ENCODE measurements at places on chromosomes 5 and 9.

- no peak for DNase-seq
These were observed 11.7 kb upstream of the EGR1 start for GRCh38 chr5:138453590-138453989.

- DNase-seq = no peak
These were observed 43.9 kb upstream of the CEP72 start for GRCh38 chr5:568061-568781.

- DNase-seq = peak; percentile 65
These were observed 242.1 kb downstream of the HCN1 start for GRCh38 chr5:45454114-45454513.

GRCh38 chr9:135224286-135224877, 136.9 kb downstream of the OLFM1 start:
- DNase-seq = no peak

DNA sequence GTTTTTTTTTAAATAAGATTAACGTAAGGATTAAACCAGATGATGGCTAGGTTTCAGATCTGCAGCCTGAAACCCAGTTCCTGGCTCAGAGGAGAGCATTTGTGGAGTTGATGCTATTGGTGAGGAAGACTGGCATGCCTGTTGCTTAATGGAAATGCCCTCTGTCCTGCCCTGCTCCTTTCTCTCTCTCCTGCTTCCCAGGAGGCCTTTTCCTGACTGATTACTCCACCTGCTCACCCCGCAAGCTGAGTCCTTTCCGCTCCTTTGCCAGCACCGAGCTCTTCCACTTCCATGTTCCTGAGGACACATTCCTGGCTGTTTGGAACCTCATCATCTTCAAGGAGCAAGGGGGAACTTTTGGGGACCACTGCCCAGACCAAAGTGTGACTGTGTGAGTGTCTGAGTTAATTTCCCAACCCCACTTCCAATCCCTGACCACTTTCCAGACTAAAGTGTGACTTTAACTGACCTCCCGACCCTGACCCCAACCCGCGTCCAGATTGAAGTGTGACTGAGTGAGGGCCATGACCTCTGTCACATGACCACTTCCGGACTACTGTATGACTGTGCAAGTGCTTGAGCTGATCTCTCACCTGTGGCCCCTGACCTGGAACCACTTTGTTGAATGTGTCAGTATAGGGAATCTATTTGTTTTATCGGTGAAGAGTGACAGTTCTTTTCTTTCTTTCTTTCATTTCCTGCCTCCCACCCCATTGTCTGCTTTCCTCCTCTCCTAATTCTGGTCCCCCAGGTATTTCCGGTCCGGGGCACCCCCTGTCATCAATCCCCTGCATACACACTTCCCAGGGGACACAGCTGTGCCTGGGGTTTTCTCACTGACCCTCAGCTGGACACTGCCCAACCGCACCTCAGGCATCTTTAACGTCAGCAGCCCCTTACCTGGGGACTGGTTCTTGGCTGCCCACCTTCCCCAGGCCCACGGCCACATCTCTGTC, 5.5 kb downstream of the TMEM8B start:
- DNase-seq = no peak

GRCh38 chr5:74401946-74402320, 238.6 kb downstream of the ENC1 start:
- DNase-seq = peak; percentile 24

GRCh38 chr5:177538876-177539275, 15.5 kb downstream of the FAM193B start:
- no peak for DNase-seq

GRCh38 chr9:14096258-14096922, 217.6 kb downstream of the NFIB start:
- peak; percentile 94 for DNase-seq

GRCh38 chr9:32072570-32072969, 311.9 kb upstream of the ACO1 start:
- DNase-seq = no peak

DNA sequence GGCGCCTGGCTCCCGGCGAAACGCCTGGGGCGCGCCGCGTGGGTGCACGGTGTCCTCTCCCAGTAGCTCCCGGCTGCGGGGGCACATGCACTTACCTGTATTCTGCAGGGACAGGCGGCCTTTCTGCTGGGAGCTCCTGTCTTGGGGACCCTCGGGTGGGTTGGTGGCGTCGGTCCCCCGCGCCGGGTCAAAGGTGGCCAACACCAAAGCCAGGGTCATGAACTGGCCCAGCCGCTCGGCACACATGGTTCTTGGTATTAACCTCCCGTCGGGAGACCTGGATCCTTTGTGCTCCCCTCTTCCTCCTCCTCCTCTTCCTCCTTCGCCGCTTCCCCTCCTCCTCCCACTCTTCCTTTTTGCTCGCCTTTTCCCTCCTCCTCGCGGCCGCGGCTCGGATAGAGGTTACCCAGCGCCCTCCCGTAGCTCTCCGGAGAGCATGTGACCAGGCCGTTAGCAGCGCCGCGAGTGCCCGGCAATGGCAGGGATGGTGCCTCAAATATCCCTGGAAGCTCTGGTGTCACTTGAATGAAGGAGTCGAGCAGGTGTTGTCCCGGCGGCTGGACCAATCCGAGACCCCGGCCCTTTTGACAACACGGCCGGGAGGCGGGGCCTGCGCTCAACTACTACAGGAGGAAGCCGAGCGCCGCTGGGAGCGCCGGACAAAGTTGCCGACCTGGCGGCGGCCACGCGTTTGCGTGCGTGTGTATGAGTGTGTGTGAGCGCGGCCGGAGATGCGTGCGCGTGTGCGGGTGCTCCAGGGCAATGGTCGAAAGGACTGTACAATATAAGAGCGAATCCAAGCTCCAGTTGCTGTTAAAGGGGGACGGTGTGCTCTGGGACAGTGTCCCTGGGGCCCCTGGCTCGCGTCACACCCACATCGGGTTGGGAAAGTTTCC, at the start of gene STC2:
Gene STC2, minus strand, starts transcription at position 467 of the 896 bp plus-strand sequence. Its CDS starts 221 bp downstream, at position 246.
- peak; percentile 80 for DNase-seq

DNA sequence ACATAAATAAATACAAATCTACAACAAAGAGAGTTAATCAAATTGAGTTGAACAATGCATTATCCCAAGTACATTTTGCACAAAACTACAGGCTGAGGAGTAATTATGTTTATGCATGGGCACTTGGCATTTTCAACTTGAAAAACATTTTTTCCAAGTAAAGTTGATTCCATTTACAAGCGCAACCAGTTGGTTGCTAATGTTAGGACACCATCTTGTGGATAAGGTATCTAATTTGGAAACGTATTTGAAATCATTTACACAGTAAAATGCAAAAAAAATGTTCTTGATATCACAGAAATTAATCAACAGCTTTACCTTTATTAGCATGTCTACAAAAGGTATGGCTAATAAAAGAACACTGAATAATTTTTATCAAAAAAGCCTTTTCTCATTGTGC, 18.8 kb downstream of the FTMT start:
- DNase-seq = peak; percentile 11

- DNase-seq = peak; percentile 18
These were observed 29.2 kb upstream of the JAK2 start for GRCh38 chr9:4955836-4956235.

DNA sequence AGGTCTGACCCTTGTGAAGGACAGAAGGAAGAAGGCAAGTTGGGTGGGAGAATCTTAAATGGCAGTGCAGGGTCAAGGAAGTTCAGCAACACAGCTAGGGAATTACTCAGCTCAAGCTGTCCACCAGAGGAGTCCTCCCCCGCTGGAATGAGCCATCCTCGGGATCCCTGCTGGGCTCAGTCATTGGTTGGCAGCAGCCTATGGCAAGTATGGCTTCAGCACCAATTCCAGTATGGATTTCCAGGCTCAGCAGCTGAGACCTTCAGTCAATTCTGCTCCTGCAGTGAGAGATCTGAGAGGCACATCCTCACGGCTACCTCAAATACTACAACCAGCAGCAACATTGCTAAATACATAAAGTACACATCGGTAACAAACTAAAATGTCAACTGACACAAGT, 280.6 kb upstream of the PIK3R1 start:
- DNase-seq = no peak

DNA sequence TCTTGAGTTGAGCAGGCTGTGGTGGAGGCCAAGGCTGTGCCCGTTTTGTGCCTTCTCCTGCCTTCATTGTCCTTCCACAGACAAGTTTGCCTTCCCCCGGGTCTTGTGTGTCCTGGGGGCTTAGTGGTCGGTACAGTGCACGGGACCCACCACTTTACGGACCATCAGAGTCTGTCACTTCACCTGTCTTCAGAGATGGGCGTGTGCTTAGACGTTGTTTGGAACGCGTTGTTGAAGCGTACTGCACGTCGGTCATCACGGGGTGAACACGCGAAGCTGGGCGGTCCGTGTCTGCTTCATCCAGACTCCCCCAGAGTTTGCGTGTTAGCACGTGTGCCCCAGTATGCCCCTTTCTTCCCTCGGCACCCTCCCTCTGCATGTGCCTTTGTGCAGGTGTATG, 24.8 kb downstream of the CEP72 start:
- no peak for DNase-seq

DNA sequence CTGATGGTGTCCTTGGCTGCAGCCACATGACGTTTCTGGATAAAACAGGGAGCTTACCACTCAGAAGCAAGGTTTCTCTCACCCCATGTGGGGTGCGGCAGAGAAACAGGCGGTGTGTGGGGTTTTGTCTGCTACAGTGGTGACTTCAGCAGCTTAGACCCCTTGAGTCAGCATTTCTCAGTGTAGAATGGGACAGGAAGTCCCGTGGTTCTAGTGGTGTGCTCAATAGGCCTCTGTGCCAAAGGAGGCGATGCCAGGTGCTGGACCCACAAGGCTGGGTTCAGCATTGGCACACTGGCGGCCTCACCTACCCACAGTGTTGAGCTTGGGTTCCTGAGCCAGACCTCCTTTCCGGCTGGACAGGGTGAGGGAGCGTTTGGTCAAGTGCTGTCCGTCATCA, 125.2 kb upstream of the SMIM23 start:
- DNase-seq = no peak

- DNase-seq = no peak
These were observed 7.8 kb upstream of the FOXI1 start for GRCh38 chr5:170097934-170098333.

DNA sequence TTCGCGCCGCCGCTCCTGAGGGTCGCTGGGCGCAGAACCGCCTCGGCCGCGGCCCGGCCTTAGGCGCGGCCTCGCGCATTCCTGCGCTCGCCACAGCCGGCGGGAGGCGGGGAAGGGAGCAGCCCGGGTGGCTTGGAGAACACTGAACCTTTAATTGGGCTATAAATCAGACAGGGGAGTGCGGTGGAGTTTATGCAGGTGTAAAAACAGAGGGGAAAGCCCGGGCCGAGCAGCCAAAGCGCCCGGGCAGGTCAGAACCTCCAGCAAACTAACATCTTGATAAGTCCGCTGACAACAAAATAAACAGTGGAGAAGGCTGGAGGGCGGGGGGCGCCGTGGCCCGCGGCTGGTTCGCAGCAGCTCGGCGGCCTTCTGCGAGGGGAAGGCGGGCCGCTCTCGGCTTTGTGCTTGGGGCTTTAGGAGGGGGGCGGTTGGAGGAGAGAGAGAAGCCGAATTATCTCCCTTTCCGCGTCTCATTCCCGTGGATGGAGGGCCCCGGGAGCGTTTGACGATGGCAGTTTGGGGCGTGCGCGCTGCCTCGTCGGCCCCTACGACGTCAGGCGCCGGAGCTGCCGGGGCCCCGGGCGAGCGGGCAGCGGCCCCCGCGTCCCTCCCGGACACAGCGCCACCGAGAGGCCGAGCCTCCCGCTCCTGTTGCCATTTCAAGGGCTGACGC, 11.3 kb downstream of the FOXD1 start:
- DNase-seq = peak; percentile 44

GRCh38 chr5:32455311-32455710, 10.8 kb upstream of the ZFR start:
- no peak for DNase-seq

DNA sequence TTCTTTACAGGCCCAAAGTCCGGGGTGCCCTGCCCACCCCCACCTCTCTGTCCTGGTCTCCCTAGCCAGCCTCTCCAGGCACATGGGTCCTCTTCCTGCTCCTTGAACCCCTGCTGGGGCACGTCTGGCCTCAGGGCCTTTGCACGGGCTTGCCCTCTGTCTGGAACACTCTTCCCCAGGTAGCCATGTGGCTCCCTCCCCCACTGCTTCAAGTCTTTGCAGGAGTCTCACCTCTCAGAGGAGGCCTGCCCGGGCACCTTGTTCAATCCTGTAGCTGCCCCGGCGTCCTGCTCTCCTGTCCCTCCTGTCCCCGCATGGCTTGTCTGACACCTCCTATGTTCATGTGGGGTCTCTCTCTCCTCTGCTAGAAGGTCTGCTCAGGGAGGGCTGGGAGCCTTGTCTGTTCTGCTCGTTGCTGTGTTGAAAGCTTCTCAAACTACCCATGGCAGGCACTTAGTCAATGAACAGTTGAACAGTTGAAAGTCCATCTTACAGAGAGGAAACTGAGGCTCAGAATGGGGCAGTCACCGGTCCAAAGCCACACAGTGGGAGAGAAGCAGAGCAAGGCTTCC, 241.4 kb downstream of the PBX3 start:
- no peak for DNase-seq

DNA sequence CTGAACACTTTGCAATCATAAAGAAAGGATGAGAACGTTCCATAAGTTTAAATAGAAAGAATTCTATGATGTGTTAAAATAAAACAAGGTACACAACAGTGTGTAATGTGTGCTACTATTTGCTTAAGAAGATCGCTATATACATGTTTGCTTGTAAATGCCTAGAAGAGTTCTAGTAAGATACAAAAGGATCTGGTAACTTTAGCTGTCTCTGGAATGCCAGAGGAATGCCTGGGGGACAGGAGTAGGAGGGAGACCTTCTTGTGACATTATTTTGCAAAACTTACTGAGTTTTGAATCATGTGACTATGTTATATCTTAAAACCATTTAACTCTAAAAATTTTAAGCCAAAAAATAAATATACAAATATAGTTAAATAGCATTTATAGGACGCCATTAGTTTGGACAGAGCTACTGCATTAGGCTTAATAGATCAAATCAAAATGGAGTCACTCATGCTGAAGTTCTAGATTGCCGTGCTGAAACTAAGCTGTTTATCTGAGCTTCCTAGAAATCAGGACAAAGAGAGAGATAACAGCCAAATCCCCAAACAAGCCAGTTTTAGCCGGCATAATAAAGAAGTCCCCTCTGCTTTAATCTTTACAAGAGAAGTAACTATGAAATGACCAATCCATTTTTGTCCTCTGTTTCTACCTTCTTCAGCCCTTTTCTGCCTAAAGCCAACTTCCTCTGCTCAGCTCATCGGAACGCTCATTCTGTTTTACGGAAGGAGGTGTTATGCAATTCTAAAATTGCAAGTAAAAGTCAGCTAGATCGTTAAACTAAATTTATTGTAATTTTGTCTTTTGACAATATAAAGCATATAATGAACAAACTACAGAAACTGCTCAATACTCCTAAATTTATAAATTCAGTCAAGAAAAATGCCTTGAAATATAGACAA, 44.8 kb downstream of the LIX1 start:
- DNase-seq = no peak

GRCh38 chr5:96388176-96388575, 44.9 kb downstream of the PCSK1 start:
- peak; percentile 29 for DNase-seq

- no peak for DNase-seq
These were observed 37.0 kb downstream of the DMAC1 start for GRCh38 chr9:7762600-7762999.

DNA sequence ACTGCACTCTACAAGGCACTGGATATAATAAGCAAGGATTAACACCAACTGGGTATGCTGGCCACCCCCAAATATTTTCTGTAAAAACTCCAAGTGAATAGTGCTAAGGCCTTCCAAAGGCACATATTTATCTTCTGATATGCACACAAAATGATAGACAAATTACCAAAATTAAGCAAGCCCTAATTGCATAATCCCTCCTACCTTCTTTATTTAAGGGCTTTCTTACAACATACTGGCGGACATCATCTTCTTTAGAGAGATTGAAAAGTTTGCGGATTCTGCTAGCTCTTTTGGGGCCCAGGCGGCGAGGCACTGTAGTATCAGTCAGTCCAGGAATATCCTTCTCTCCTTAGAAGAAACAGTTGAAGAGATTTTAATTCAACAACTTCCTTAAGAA, 1.9 kb downstream of the RPS6 start:
- no peak for DNase-seq
